Left ventricle myocardium inferior (tissue), 1 donor: ENCODE measurements at places on chromosomes 2 and 18. TPM values are rescaled to one million over a fixed set of nuclear protein-coding genes. Genes with fewer than 3 reads are reported as not detected.

GYPC gene
- 98.8 TPM for total RNA-seq

DNA sequence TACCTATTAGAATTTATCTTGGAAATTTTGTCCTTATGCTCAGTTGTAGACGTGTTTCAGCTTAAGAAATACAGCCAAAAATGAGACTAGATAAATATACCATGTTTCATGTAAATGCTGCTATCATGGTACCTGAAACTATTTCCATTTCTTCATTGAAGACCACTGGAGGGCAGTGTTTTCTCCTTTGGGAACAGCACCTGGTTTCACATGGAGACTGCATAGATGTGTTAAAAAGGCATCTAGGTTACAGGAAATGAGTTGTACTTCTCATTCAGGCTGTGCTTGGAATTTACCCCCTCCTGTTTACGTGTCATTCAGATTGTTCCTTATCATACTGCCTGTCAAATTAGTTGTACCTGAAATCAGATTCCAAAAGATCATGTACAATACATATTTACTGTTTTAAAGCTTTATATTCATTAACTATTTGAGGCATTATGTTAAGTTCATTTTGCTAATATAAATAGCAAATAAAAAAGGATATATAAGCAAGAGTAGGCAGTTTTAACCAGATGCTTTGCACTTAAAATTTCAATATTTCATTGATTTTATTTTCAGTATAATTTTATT, 57.3 kb upstream of the PSMD14 start:
- no peak overlapping the region for H3K27ac ChIP-seq
- H3K36me3 ChIP-seq, result no peaks in the 10 kb centered on the region
- no peak for DNase-seq
- H3K4me1 ChIP-seq, result no peaks in the 10 kb centered on the region

GRCh38 chr18:51235009-51235789, 37.7 kb upstream of the MEX3C start:
- DNase-seq, result no peak
- no peaks in the 10 kb centered on the region for H3K27me3 ChIP-seq
- peaks cover 12% of the 10 kb centered on the region for H3K4me1 ChIP-seq

ALK gene
- 0.14 TPM for total RNA-seq

- H3K4me1 ChIP-seq, result peaks cover 22% of the 10 kb centered on the region
- H3K27me3 ChIP-seq, result no peaks in the 10 kb centered on the region
Observed at GRCh38 chr2:144411473-144411872, 108.4 kb downstream of the ZEB2 start.

GRCh38 chr2:120628248-120628647, 107.4 kb upstream of the GLI2 start:
- DNase-seq, result no peak
- no peak overlapping the region for H3K27ac ChIP-seq
- peaks cover 38% of the 10 kb centered on the region for H3K27me3 ChIP-seq
- no peaks in the 10 kb centered on the region for H3K4me1 ChIP-seq
- H3K4me3 ChIP-seq, result no peak overlapping the region

RAX gene
- not detected for total RNA-seq

SLC14A1 gene
- total RNA-seq, result 22.1 TPM

DNA sequence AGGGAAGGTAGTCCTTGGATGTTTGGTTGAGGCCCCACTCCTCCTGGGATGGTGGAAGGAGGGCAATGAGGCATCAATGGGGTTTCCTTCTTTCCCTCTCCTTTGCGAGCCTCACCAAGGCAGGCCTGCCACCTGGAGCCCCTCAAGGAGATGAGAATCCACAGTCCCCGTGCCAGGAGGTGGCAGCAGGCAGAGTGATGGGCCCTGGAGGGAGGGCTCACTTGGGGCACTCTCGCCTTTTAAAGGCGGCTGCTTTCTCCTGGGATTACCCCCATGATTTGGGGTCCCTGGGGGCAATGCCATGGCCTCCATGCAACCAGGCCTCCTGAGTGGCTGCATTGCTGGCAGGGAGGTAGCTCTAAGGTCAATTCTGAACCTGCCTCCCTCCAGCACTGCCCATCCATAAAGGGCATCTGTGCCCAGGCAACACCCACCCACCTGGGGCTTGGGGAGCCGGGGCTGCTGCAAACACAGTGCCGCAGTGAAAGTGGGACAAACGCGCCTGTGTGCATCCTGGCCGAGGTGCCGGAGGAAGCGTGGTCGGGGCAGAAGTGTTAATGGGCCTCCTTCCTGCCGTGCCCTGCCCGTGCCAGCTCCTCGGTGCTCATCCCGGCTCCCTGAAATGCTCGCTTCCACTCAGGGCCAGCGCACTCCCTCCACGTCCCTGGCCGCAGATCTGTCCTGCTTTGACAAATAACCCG, 55.9 kb downstream of the ZFP36L2 start:
- H3K36me3 ChIP-seq, result no peaks in the 10 kb centered on the region
- DNase-seq, result no peak
- H3K4me3 ChIP-seq, result no peak overlapping the region
- H3K27ac ChIP-seq, result no peak overlapping the region
- H3K4me1 ChIP-seq, result peaks cover 45% of the 10 kb centered on the region

DNA sequence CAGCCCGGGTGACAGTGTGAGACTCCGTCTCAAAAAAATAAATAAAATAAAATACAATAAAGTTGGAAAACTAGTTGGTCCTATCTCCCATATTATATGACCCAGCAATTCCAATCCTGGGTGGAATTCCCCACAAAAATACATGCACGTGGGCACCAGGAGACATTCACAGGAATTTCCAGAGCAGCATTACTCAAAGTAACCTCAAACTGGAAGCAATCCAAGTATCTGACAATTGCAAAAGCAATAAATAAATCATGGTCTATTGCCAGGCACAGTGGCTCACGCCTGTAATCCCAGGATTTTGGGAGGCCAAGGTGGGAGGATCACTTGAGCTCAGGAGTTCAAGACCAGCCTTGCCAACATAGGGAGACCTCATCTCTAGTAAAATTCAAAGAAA, 101.2 kb upstream of the MAP4K4 start:
- no peaks in the 10 kb centered on the region for H3K27me3 ChIP-seq
- peaks cover 12% of the 10 kb centered on the region for H3K4me1 ChIP-seq
- no peak overlapping the region for H3K27ac ChIP-seq

CD302 gene
- total RNA-seq, result 17.2 TPM

DNA sequence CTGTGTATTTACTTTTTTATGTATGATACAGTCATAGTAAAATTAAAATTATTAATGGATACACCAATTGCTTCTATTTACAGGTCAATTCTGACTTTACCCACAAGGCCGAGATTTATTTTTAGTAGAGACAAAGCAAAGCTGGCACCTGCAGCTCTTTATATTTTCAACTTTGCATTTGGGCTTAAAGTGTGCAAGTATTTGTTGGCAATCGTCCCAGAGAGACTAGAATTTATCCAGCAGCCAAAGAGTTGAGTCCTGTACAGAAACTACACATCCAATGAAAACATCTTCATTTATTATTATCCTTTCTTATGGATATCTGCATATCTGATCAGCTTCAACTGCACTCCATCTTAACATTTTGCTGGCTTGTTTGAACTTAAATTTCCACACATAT, 485.6 kb downstream of the SOX11 start:
- no peak overlapping the region for H3K27ac ChIP-seq
- H3K4me1 ChIP-seq, result no peaks in the 10 kb centered on the region
- H3K4me3 ChIP-seq, result no peak overlapping the region
- H3K36me3 ChIP-seq, result no peaks in the 10 kb centered on the region
- no peaks in the 10 kb centered on the region for H3K27me3 ChIP-seq

DNA sequence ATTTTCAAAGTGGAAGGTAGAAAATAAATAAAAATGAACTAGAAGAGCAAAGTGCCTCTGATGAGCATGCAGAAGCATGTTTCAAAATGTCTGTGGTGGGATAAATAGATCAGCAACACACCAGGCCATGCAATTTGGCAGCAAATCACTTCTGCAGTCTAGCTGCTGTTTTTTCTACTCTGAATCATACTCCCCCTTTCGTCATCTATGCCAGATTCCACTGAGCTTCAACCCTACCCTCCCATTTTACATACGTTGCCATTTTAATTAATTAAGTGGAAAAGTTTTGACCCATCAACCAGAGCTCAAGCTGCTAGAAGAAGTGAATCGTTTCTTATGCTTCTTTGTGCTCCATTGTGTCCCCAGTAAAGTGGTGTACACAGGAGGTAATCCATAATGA, 79.3 kb downstream of the NRXN1 start:
- no peaks in the 10 kb centered on the region for H3K27me3 ChIP-seq
- DNase-seq, result no peak
- H3K36me3 ChIP-seq, result no peaks in the 10 kb centered on the region
- no peak overlapping the region for H3K27ac ChIP-seq

- DNase-seq, result peak; percentile 57
- peaks cover 75% of the 10 kb centered on the region for H3K4me1 ChIP-seq
- H3K4me3 ChIP-seq, result peak overlapping the region; percentile 100
- H3K27me3 ChIP-seq, result no peaks in the 10 kb centered on the region
- H3K36me3 ChIP-seq, result peaks cover 20% of the 10 kb centered on the region
Observed at GRCh38 chr2:231708773-231709635, 679 bp downstream of the PTMA start.

HNRNPLL gene
- 26.3 TPM for total RNA-seq

ANKRD62 gene
- not detected for total RNA-seq

DNA sequence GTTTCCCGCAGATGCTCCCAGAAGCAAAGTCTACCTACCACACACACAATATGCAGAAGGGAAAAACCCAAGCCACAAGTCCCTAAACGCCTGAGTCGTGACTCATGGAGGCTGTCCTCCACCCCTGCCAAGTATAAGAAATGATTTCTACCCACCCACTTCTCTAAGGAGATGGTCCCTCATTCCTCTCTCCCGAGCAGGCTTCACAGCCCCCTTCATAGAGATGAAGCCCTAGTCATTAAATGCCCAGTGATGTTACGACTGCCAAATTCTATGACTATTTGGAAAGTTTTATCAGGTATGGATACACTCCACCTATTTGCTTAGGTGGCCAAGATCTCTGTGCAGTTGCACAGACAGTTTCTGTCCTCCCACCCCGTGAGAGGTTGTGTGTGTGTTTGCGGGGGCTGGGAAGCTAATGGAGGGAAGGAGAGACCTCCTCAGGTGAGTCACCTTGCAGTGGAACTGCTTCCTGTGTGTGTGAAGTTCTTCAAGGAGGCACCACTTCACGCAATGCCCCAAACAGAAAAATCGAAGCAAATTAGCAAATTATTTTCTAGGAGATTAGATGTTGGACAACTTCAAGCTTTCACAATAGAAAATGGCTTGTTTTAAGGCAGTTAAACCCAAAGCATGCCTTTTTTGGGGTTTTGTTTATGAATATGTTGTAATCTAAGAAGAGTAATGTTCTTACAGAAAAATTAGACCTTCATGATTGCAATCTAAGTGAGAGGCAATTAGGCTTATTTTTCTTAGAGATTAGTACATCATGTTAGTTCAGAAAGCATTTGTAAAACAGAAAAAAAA, 175.2 kb downstream of the TGIF1 start:
- H3K27me3 ChIP-seq, result no peaks in the 10 kb centered on the region
- H3K4me3 ChIP-seq, result no peak overlapping the region
- DNase-seq, result no peak
- no peaks in the 10 kb centered on the region for H3K36me3 ChIP-seq
- H3K27ac ChIP-seq, result peak overlapping the region; percentile 81
